ENCODE measurements at places on chromosomes 3 and 15. TPM values are rescaled to one million over a fixed set of nuclear protein-coding genes. Genes with fewer than 3 reads are reported as not detected.

The GATA2 gene
- 0.66 TPM for total RNA-seq

The PRRT3 gene
- 0.19 TPM for total RNA-seq

The BUB1B gene
- 1.2 TPM for total RNA-seq

The CFAP20DC gene
- 0.67 TPM for total RNA-seq

The TEX55 gene
- not detected for total RNA-seq

The CCR1 gene
- 1.6 TPM for total RNA-seq

The ADGRG7 gene
- total RNA-seq: 24.7 TPM
